ENCODE measurements at places on chromosomes 7 and 10.

- no peak for DNase-seq
Observed at GRCh38 chr10:5987747-5988146, 10.4 kb upstream of the IL15RA start.

DNA sequence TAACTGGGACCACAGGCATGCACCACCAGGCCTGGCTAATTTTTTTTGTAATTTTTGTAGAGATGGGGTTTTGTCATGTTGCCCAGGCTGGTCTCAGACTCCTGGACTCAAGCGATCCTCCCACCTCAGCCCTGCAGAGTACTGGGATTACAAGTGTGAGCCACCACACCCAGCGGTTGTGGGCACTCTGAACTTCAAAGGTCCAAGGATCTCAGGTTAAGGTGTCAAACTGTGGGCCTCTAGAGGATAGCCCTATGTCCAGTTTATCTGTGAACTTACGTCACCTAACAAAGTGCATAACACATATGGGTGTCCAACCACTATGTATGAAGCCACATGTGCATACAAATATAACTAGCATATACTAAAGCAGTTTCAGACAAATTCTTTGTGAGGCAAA is 3.2 kb upstream of the IL2RA start:
- no peak for DNase-seq

DNA sequence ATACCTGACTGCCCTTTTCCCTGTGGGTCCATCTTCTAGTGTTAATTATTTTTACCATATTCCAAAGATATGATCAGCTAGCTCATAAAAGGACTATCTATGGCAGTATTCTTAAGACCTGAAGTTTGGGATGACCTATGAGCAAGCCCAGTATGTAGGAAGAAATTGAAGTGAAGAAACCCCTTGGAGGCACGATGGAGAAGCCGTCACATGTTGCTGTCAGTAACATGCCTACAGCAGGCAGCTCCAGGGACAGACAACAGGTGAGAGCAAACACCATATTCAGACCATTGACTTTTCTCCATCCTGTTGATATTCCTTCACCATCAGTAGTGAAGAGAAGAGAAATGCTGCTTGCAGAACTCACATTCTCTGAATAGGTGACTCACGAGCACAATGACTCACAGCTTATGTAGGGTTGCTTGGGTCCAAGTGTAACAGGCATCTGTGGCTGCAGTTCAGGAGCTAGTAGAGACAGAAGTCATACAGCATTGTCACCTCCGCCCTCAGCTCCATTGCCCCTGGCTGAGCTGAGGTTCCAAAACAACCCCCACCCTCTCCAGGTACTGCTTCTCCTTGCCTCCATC is 8.4 kb upstream of the LYZL2 start:
- DNase-seq: no peak

- DNase-seq: no peak
Observed at GRCh38 chr7:156472267-156472666, 168.3 kb upstream of the RNF32 start.

DNA sequence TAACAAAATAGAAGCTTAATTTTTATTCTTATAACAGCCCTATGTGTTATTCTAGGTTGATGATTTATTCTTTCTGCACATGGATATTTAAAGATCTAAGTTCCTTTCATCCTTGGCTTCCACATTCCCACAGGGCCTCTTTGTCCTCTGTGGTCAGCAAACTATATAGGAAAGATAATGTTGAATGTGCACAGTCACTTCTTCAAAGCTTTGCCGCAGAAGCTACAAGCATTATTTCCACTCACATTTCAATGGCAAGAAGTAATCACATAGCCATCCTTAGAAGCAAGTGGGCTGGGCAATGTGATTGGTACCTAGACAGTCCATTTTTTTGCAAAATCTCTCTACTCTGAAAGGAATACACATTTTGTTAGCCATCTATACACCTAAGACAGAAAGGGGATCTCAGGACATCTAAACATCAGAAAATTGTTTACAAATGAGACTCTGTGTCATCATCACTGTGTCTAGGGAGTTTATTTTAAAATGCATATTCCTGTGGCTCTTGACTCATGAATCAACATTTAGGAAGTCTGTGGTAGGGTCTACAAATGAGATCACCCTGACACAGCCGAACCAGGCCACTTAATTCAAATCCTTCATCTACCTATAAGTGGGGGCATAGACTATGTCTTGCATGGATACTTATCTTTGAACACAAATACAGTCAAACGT is 1060.5 kb downstream of the XPNPEP1 start:
- no peak for DNase-seq

DNA sequence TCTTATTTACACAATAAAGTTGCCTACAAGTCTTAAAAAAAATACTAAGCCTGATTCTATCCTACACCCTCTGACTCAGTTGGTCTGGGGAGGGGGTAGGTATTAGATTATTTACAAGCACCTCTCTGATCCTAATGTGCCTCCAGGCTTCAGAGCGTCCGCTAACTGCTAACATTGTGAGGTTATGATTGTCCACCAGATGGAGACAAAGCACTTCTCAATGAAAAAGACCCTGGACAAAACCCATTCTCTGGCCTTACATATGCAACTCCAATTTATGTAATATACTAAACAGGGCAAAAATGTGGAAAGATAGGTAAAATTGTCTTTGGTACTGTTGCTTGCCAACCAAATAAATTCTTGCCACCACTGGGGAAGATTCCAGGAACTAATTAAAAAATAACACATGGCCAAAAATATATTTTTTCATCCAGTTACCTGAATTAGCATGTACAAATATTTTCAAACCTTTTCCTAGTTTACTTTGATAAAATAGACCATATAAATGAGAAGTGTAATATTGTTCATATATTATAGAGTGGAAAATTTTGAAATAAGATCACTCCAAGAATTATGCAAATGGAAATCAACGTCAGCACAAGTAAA is 92.4 kb downstream of the KIF20B start:
- peak; percentile 92 for DNase-seq

- DNase-seq: no peak
Observed at GRCh38 chr10:1284076-1284475, 227.9 kb downstream of the WDR37 start.

GRCh38 chr10:131141645-131142516 is 169.6 kb downstream of the TCERG1L start:
- no peak for DNase-seq

- no peak for DNase-seq
Observed at GRCh38 chr10:29324220-29324841, 35.5 kb downstream of the LYZL1 start.

- DNase-seq: no peak
Observed at GRCh38 chr10:104440221-104440620, 86.6 kb downstream of the CFAP58 start.

DNA sequence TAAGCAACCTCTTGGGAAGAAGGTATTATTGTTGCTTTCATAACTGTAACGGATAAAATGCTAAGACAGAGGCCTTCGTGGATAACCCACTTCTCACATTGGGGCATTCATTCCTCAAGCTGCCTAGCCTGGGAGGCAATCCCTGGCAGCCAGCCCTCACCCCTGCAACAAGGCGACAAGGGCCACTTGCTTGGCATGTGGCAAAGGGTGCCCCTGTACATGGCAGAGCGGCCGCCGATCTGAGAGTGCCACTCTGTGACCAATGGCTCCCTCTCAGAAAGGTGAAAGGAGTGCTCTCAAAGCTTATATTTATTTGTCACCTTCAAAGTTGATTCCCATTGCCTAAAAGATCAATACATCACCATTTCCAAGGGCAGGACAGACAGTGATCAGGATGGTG is 31.9 kb downstream of the EBF3 start:
- DNase-seq: no peak

DNA sequence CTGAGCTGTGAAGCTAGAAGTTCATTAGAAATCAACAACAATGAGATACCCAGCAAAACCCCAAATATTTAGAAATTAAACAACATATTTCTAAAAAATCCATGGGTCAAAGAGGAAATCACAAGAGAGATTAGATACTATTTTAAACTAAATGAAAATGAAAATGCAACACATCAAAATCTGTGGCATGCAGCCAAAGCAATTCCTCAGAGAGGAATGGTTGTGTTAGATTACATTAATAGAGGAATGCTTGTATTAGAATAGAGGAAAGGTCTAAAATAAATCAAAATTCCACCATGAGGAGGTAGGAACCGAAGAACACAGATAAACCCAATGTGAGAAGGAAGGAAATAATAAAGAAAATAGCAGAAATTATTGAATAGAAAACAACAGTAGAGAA is 642.1 kb upstream of the GALNT17 start:
- no peak for DNase-seq

DNA sequence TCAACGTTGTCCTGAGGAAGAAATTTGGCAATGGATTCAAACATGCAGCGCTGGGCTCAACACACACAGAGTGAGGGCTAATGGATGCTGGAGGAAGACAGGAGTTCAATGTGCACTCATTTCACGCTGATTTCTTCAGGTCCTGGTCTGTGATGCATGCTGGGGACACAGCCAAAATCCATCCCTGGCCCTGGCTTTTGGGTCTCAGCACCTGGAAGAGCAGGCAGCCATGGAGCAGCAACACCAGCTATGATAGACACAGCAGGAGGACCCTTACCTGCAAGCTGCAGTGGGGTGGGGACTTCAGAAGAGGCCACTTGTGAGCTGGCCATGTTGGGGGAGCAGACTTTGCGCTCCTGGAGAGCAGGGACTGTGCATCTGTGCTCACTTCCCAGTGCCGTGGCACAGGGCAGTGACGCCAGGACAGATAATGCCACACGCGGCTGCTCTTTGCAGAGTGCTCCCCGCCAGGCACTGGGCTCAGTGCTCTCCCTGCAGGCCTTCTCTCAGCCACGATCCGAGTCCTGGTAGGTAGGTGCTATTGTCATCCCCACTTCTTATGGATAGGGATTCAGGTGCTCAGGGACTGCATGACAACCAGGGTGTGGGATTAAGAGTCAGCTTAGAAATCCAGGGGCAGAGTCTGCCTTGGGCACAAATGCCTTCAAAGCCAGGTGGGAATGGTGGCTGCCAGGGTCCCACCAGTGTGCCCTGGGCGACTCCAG is 138.8 kb upstream of the UNC5B start:
- DNase-seq: no peak

DNA sequence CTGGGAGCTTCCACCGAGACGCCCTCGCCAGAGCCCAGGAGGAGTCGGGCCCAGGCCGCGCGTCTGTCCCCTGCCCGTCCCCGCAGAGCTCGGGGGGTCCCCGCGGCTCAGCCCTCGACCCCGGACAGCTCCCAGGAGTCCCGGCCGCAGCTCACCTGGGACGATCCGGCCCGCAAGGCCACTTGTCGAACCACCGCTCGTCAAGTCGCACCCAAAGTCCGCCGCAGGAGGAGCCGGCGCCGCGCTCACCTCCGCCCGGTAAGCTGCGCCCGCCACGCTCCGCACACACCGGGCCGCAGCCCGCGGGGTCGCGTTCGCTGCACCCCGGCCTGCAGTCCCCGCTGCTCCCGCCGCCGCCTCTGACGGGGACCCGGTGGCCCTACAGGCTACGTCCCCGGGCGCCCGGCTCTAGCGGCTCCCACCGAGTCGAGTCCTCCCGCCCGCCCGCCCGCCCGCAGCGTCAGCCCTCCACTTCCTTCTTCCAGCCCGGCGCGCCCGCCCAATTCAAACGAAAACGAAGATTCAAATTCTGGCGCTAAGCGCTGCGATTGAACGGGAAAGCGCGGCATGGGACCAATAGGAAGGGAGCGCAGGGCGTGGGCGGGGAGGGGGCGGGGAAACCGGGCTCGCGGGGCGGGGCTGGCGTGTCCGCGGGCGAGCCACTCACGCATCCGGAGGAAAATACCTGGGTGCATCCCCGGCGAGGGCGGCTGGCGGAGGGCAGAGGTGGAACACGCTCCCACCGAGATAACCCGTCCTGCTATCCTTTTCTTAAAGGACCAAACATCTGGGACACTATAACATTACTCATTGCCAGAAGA is at the start of gene MKI67:
TSS of gene MKI67 (minus strand) at position 480 of the 821 bp plus-strand sequence. CDS start 756 bp downstream, outside the sequence.
- DNase-seq: peak; percentile 97

- DNase-seq: no peak
Observed at GRCh38 chr7:158010961-158011693, 576.5 kb downstream of the PTPRN2 start.

GRCh38 chr7:98613601-98614425 is 3.3 kb upstream of the NPTX2 start:
- peak; percentile 87 for DNase-seq

GRCh38 chr7:147279964-147280374 is 1163.4 kb downstream of the CNTNAP2 start:
- no peak for DNase-seq

DNA sequence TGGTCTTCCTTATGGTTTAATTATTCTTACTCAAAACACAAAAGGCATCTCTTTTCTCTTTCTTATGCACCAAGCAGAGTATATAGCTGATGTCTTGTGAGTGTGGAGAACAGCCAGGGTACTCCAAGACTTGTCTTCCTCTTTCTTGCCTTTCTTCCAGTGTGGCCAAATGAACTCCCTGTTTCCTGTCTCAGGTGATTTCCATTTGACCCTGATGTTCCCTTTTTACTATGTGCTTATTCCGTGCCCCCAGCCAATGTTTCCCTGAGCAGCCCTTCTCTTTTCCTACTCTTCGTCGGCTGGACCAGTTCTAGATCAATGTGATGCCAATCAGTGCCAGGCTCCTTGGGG is 12.6 kb downstream of the OR9A4 start:
- DNase-seq: no peak

GRCh38 chr7:12570168-12570533 is 369 bp upstream of the SCIN start:
- no peak for DNase-seq

GRCh38 chr7:87784424-87784823 is 91.7 kb downstream of the SLC25A40 start:
- no peak for DNase-seq

DNA sequence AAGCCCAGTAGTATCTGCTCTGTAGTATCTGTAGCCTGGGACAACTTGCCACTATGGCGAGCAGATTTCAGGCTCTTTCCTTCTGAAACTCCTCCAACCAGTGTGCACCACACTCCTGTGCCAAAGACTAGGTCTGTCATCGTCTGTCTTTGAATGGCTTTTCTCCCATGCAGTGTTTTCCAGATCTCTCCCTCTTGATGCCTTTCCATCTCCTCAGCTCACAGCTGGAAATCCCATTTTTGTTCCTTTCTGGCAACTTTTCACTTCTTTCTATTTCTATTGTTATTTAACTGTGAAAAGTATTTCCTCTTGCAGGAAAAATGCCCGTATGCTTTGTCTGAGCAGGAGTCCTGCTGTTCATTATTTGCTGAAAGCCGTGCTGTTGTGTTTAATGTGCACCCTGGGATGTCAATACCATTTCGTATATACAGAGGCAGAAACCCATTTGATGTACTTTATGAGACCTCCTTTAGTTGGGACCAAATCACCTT is 373.7 kb downstream of the PHTF2 start:
- DNase-seq: peak; percentile 3

- DNase-seq: no peak
Observed at GRCh38 chr7:116052006-116052405, 21.4 kb upstream of the TFEC start.

GRCh38 chr10:71237843-71238623 is 25.7 kb downstream of the UNC5B start:
- no peak for DNase-seq

DNA sequence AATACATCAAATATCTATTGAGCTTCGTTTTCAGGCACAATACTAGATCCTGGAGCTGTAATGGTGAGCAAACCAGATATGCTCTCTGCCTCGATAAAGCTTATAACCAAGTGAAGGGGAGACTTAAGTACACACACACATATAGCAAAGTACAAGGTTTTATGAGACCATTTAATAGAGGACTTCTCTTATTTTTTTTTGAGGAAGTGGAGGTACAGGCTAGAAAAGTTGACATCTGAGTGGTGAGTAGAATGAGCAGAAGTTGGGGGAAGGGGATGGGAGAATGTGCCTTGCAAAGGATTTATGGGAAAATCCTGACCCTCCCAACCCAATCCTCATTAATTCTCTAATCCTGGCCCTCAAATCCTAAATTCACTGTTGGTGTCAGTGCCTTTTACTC is 7.7 kb downstream of the CCDC136 start:
- no peak for DNase-seq

GRCh38 chr7:117780832-117781231 is 92.4 kb downstream of the CTTNBP2 start:
- DNase-seq: no peak
